ENCODE measurements at places on chromosomes 2 and 18.

DNA sequence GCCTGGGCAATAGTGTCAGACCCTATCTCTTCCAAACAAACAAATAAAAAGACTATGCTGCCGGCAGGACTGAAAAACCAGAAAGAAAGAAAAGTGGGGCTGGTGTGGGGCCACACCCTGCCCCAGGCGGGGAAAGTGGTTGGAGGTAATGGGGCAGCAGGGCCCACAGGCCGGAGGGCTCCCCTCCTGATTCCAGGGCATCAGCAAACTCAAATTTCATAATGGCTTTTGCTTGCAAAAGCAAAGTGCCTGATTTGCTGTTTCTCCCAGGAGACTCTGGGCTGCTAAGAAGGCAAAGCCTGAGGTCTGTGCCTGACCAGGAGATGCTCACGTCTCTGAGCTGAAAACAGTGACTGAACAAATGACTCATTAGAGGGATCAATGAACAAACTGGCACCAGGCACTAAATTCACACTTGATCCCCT lies 121.9 kb downstream of the HDAC4 start:
- DNase-seq = no peak

DNA sequence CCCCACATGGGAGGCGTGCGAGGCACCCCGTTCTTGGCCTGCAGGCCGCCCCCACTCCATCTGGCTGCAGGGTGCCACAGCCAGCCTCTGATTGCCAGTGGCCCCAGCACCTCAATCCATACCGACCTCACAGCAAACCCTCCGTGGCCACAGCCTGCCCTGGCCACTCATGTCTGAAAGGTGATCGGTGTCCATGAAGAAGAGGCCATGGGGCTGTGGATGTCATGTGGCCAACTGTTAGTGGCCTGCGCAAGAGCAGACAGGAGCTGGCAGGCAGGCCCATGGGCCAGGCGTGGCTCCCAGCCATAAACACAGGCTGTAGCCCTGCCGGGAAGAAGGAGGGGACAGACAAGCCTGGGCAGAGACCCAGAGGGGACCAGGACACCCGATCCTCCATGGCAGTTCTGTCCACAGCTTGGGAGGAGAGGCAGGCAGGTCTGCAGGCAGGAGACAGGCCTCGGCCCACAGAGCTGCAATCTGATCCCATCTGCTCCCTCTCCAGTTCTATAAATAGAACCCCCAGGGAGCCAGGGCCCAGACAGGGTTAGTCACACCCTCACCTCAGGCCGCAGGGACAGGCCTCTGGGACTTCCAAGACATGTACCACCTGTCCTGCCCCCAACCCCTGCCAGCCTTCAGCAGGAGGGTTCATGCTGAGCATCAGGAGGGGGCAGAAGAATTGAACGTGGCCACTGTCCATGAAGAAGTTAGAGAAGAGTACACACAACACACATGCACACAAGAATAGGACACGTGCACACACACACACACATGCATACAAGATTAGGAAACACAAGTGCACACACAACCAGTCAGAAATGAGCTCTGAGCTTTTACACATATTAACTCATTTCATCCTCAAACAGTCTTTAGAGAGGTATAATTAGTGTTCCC lies 16.9 kb downstream of the STEAP3 start:
- DNase-seq = no peak

DNA sequence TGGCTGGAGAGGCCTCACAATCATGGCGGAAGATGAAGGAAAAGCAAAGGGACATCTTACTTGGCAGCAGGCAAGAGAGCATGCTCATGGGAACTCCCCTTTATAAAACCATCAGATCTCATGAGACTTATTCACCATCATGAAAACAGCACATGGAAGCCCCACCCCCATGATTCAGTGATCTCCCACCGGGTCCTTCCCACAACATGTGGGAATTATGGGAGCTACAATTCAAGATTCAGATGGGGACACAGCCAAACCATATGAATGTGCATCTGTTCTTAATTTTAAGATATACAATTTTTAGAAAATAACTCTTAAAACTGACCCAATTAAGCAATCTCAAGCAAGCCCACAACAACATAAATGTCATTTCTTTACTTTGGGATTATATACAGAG lies 12.6 kb downstream of the C18orf63 start:
- DNase-seq = no peak

DNA sequence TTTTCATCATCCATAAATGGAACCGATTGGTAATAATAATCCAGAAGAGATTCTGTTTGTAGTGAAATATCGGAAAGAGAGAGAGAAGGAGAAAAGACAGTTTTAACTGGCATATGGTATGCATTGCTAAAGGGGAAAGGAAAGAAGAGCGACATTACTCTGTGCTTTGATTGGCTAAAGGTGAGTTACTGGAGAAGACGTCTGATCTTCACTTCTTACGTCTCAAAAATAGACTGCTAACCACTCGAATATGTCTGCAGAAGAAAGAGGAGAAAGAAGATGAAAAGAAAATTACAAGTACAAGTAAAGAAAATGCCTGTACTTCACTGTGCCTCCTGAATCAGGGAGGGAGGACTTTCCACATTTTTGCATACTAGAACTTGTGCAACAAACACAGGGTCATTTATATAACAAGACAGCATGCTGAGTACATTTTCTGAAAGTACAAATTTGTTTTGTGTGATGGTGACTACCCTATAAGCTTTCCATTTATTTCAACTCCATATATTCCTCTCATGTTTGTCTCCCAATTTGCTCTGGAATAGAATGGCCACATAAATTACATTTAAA lies 787.2 kb downstream of the RNF144A start:
- DNase-seq = no peak

- DNase-seq = no peak
Observed at GRCh38 chr2:138814123-138814898, 34.1 kb upstream of the NXPH2 start.

Data from activated CD4-positive, alpha-beta T cell treated with anti-CD3 and anti-CD28 coated beads, Interleukin-2, Interleukin-4, amounts not matched to agents 100 ng/mL and 50 ng/mL, durations not matched to agents 16 hours and 8 hours (primary cell).